B cell (primary cell): ENCODE measurements at places on chromosomes 6 and 20. TPM values are rescaled to one million over a fixed set of nuclear protein-coding genes. Genes with fewer than 3 reads are reported as not detected.

GRCh38 chr20:32244150-32244823 lies 33.2 kb upstream of the KIF3B start:
- peaks cover 7% of the 10 kb centered on the region for H3K4me1 ChIP-seq
- no peak overlapping the region for H3K4me3 ChIP-seq
- H3K27me3 ChIP-seq: no peaks in the 10 kb centered on the region
- H3K36me3 ChIP-seq: no peaks in the 10 kb centered on the region

DNA sequence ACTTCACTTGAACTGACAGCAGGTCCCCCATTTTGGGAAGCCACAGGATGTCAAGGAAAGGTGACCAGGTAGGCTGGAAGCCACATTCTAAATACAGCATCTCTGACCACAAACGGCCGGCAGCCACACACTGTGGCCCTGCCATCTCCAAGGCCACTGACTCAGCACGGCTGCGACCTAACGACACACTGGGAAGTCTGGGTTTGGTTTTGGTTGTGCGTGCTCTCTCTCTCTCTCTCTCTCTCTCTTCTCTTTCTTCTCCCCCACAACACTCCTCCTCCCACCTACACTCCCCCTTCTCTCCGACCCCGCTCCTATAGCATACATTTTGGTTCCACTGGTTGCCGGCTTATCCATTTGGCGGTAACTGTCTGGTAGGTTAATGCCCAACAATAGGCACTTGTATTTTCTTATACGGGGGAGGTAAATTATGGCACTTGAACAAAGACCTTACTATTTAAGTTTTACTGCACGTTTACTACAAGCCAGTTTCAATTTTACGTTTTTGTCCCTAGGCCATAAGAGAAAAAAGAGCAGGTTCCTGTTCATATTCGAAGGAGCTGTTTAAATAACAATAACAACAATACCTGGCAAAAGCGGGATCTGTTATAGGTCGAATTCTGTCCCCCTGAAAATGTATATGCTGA lies 103.6 kb downstream of the GMDS start:
- no peaks in the 10 kb centered on the region for H3K4me1 ChIP-seq
- no peak for DNase-seq
- no peaks in the 10 kb centered on the region for H3K36me3 ChIP-seq

DNA sequence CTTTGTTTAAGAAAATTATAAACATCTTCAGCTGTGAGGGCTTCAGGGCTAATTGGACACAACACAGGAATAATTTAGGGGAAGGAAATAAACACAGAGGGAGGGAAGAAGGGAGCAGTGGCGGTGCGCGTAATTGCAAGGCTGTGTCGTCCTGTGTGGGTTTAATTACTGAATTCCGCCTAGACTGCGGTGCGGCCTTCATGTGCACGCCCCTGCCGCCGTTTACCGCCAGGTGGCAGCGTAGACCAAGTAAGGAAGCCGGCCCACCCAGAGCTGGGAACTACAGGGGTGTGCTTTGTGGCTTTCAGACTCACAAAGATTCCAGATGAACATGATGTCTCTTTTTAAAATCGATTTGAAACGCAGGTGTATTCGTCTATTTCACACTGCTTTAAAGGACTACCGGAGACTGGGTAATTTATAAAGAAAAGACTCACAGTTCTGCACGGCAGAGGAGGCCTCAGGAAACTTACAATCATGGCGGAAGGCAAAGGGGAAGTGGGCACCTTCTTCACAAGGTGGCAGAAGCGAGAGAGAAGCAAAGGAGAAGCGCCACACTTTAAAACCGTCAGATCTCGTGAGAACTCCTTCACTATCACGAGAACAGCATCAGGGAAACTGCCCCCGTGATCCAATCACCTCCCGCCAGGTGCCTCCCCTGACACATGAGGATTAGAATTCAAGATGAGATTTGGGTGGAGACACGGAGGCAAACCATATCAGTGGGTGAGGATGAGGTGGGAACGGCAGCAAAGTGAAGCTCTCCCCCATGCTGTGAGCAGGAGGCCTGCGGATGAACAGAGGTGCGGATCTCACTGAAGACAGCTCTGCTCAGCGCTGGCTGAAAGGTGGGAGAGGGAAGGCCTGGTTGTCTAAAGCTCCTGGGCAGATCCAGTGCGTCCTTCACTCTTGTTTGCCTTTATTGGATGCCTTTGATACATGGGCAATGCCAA lies 222.0 kb upstream of the PDE10A start:
- no peaks in the 10 kb centered on the region for H3K36me3 ChIP-seq
- DNase-seq: peak; percentile 72
- H3K27ac ChIP-seq: no peak overlapping the region
- H3K4me3 ChIP-seq: peak overlapping the region; percentile 12
- no peaks in the 10 kb centered on the region for H3K27me3 ChIP-seq
- H3K4me1 ChIP-seq: no peaks in the 10 kb centered on the region

DNA sequence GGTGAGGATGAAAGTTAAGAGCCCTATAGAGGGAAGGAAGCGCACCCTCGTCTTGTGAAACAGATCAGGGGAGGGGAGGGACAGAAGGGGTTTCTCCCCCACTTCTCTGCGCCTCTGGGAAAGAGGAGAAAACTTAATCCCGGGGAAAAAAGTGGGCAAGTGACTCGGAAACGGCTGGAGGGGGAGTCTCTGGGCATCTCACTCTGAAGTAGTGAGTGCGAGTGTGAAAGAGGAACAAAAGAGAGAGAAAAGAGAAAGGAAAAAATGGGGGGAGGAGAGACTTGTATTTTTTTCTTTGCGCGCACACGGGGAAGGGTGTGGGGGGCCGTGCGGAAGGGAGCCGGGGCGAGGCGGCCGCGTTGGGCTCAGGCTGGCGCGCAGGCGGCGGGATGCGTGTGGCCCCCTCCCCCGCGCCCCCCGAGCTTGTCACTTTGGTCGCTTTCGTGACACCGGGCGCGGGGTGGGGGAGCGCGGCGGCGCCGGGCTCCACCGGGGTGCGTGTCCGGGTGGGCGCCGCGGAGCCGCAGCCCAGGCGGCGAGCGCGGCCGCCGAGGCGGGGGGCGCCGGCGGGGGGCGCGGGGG lies 454 bp downstream of the L3MBTL3 start:
- H3K4me3 ChIP-seq: peak overlapping the region; percentile 93
- H3K4me1 ChIP-seq: peaks cover 10% of the 10 kb centered on the region
- H3K27me3 ChIP-seq: no peaks in the 10 kb centered on the region

GRCh38 chr6:84501315-84501714 lies 263.1 kb downstream of the TBX18 start:
- H3K27me3 ChIP-seq: no peaks in the 10 kb centered on the region
- H3K27ac ChIP-seq: no peak overlapping the region
- no peak for DNase-seq

DNA sequence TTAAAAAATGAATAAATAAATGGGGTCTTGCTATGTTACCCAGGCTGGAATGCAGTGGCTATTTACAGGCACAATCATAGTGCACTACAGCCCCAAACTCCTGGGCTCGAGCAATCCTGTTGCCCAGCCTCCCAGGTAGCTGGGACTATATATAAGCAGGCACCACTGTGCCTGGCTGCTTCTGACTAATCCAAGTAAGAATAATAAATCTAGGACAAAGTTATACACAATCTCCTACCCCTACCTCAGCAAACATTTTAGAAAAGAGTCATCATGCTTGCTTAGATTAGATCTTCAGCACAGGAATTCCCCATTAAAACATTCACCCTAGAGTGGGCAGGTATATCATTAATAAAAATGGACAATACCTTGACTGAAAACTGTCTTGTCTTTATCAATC lies 124.6 kb downstream of the REV3L start:
- H3K27ac ChIP-seq: no peak overlapping the region
- H3K27me3 ChIP-seq: no peaks in the 10 kb centered on the region
- no peak overlapping the region for H3K4me3 ChIP-seq
- DNase-seq: no peak
- H3K36me3 ChIP-seq: peaks cover 13% of the 10 kb centered on the region
- no peaks in the 10 kb centered on the region for H3K4me1 ChIP-seq

MPIG6B gene
- total RNA-seq: 0.24 and 0.54 TPM in 2 replicates

PRICKLE4 gene
- total RNA-seq: not detected in 2 replicates

RTN4IP1 gene
- 12.1 and 13.3 TPM in 2 replicates for total RNA-seq

ENPP5 gene
- 0.68 and 1.0 TPM in 2 replicates for total RNA-seq

ID4 gene
- total RNA-seq: not detected in 2 replicates
